ENCODE measurements at places on chromosomes 6 and 20.

DNA sequence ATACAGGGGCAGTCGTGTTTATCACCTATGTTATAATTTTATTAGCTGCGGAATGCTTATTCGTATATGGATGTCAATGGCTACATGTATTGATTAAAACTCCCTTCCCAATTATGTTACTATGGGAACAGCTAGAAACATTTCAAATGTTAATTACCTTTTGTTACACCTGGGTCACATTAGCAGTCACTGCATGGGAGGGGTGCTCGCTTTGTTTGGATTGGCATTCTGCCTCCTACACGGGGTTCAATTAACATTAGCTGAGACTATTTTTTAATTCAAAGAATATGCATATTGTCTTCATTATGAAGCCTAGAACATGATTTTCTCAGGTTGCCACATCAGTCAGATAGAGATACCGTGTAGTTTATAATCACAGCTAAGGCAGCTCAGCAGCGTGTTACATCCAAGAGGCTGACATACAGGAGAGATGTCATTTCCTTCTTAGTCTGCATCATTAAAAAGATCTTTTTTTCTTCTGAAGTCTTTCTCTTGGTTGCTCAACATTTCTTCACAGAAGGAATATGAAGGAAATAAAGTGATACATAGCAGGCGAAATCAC is 76.2 kb upstream of the RPS6KA2 start:
- no peak for DNase-seq

GRCh38 chr6:34617231-34617630 is 61.1 kb upstream of the SPDEF start:
- no peak for DNase-seq

DNA sequence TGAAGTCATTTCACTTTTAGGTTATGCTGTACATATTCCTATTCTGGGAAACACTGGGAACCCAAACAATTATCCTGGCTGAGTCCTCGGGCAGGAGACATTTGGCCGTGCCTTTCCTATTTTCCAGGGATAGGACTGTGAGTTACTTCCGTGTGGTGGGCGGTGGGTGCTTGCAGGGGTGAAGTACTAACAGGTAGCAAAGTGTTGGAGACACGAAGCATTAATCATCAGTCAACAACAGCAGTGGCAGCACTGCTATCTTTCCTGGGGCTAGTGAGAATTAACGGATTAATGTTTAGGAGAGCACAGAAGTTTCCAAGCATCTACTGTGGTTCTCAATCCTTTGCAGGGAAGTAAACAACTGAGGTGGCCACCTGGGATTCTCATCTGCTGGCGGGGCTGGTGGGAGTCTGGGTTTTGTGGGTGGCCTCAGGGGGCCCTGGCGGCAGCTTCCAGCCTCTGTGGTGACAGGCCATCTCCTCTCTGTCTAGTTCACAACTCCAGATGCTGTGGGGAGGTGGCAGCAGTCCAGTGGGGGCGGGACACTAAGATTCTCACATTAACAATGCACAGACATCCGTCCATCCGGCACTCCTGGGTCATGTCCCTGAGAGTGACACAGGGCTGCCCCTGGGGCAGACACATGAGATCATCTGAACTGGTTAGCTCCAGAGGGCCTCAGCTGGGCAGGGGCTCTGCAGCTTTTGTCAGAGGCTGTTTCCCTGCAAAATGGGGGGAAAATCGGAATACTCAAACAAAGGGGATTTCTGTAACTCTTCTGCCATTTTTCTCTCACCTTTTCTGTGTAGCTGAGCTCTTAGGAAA is 90.9 kb downstream of the GJA10 start:
- DNase-seq, result no peak

DNA sequence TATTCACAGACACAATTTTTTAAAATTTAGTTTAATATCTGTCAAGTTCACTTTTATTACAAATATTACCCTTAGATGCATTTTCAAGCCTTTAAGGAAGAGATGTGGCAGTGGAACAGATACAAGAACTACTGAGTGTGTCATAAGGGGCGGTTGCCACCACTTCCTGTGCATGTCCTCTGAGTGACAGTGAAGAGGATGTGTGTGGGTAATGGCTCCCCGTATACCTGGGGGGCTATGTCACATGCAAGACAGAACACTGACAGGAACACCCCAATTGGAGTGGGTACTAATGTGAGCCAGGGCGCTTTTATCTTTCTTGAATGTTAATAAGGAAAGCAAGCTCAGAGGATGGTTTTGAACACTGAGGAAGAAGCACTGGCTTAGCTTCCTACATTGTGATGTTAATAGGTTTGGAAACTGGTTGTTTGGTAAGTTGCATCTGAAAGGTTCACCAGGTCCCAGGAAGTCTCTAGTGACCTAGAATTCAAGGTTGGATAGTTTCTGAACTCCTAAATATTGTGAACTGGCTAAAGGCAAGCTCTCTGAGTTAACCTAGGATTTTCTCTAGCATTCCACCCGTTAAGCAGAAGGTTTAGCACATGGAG is 83.4 kb upstream of the ASF1A start:
- DNase-seq, result peak; percentile 73

DNA sequence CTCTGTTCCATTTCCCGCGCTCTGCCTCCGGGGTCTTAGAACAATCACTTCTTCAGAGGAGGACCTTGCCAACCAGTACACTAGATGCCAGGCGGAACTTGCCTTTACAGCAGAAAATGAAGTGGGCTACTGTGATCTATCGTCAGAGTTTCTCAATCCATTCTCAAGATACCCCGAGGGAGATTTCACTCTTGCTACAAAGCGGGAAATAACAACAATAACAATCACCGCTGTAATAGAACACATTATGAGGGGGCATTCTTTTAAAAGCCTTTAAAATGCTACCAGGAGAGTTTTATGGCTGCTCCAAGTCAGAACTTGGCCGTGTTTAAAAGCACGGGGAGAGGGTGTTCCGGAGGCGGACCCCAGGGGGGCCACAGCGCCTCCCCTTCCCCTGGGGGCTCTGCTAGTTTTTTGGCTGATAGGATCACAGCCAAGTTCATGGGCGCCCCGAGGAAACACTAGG is 617.0 kb upstream of the AGPAT4 start:
- no peak for DNase-seq

GRCh38 chr20:18743665-18744440 is 69.7 kb upstream of the SCP2D1 start:
- no peak for DNase-seq

DNA sequence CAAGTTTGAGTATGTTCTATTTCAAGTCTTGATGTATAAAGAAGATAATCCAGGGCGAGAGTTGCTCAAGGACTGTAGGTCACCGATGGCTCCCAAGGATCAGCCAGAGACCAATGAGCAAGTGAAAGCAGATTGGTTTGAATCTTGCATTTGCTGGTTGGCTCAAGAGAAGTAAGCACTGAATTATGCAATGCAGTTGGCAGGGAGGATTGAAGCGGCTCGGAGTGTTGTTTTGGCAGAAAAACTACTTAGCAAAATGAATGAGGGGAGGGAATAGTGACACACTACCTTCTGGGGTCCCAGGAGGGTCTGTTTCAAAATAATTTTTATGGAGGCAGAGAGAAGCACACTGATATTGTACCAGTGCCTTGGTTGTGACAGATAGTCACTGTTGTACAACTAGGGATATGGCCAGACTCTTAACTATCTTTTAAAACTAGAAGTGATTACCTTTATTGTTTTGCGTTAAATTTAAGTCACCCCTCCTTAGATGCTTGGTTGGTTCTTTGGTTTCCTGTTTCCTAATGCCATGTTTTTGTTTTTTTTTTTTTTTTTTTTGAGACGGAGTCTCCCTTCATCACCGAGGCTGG is 15.7 kb downstream of the SASH1 start:
- no peak for DNase-seq

Data from CD4-positive, alpha-beta T cell treated with Interferon gamma for 1 hour (primary cell).